NCI-H2029 (cell line): ENCODE measurements at places on chromosomes 7 and 10.

DNA sequence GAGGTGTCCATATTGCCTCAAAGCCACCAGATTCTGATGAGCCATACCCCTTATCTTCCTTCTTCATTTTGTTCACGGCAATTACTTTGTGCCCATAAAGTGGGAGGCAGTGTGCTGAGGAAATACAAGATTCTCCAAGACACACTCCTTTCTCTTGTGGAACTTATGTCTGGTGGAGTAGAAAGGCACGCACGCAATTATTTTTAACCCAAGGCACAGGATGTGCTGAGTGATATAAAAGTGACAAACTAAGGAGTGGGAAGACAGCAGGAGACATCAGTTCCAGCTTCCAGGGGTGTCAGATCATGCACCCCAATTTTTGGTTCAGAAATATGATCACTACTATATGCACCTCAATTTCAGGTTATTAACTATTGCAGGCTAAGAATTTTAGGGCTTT is 94.7 kb upstream of the PDCD4 start:
- DNase-seq, result no peak

DNA sequence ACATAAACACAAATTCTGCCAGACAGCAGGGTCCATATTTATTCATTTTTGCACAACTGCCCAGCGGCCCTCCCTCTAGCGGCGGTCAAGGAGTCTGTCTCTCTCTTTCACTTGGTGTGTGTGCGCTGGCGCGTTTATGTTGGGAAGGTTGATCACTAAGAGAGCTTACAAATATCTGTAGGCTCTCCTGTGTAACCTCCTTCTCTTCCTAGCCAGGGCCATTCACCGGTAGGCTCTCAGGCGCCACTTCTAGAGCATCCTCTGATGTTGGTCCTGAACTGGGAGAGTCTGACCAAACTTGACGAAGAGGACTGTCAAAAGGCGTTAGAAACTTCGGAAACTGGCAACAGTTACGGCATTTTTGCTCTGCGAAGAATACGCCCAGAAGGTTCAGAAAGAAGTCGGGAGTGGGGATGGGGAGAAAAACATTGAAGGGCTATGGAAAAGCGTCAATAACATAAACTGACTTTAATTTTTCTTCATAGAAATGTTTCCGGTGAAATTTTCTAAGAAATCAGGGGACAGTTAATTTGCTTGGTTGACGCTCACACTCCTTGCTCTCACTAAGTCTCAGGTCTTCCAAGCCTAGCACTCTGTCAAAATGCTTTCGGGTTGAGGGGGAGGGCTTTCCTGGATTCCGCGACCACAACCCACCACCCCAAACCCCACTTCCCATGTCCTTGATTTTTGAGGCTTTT is 731.1 kb downstream of the ZWINT start:
- DNase-seq, result no peak

- DNase-seq, result no peak
Measured at GRCh38 chr7:95482424-95482823, 3.3 kb upstream of the ASB4 start.

DNA sequence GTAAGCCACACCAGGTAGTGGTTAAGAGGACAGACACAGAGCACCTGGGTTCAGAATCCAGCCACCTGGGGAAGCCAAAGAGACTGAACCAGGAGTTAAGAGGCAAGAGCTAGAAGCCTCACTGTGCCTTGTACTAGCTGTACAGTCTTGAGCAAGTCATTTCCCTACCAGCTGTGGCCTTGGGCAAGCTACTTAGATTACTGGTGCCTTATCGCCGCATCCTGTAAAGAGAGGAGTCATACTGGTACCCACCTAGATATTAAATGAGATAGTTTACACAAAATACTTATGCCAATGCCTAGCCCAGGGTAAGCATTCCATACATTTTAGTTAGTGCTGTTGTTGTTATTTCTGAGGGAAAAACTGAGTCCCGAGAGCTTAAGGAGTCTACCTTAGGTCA is 47.7 kb downstream of the HABP2 start:
- DNase-seq, result no peak

GRCh38 chr10:5532307-5532605 is 7.5 kb downstream of the CALML3 start:
- no peak for DNase-seq

DNA sequence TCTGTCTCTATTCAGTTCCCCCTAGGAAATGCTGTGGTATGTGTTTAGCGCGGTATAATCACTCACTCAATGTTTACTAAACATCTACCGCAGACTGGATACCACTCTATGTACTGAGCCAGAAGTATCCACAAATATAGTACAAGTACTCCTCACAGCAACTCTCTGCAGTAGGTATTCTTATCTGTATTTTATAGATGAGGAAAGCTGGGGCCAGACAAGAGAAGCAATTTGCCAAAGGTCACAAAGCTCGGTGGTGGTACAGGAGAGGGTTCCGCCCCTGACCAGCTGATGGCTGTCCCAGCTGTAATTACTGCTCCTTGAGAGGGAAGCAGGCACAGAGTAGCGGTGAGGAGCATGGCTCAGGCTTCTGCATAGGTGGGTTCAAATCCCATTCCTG is 184.1 kb downstream of the DOCK4 start:
- DNase-seq, result no peak

DNA sequence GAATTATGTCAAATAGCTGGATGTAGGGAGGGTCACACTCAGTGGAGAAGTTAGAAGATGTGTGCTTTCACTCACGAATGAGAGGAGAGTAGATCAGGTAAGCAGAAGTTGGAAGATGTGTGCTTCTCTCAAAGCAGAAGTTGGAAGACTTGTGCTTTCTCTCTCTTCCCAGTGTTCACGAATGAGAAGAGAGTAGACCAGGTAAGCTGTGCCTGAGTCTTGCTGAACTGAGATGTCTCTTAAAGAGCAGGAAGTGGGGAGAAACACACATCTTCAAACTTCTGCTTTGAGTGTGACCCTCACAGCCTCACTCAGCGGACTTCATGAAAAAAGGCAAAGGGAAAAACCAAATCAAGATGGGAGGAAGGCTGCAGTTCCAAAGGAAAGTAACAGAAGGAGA is 7.0 kb upstream of the TMEM243 start:
- DNase-seq, result no peak

- no peak for DNase-seq
Measured at GRCh38 chr10:131933016-131933695, 32.3 kb downstream of the PPP2R2D start.

GRCh38 chr7:37604078-37604477 is 79.5 kb upstream of the GPR141 start:
- DNase-seq, result no peak

GRCh38 chr10:33325929-33326328 is 8.5 kb downstream of the NRP1 start:
- DNase-seq, result no peak
